ENCODE measurements at places on chromosomes 4 and X.

- DNase-seq: no peak
These were observed 9.7 kb upstream of the USO1 start for GRCh38 chr4:75714704-75715103.

GRCh38 chr4:172858731-172859230 is 309.8 kb upstream of the GALNT7 start:
- no peak for DNase-seq

- no peak for DNase-seq
These were observed 5.7 kb downstream of the ATP1B4 start for GRCh38 chrX:120367402-120368109.

- DNase-seq: no peak
These were observed 300.1 kb upstream of the TRAM1L1 start for GRCh38 chr4:117385526-117385925.

- DNase-seq: no peak
These were observed 6.6 kb downstream of the FGFR3 start for GRCh38 chr4:1799387-1800375.

GRCh38 chr4:189050643-189051042 is 890.0 kb upstream of the FRG1 start:
- DNase-seq: no peak

- no peak for DNase-seq
These were observed 33.0 kb downstream of the SMS start for GRCh38 chrX:21973321-21974010.

DNA sequence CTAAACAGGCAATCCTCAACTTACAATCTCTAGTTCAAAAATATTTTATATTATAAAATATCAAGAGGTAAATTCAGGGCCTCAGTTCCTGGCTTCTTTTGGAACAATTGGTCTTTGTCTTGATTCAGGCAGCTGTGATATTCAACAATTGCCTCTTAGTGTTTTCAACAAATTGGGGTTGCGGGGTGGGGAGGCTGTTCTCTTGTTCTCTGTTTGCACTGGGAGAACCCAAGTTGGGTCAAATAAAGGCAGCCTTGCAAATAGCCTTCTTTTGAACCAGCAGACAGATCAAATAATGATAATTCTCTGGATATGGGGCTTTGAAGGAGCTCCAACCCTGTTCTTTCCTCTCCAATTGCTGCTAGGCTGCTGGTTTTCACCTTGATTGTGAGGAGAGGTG is 142.5 kb downstream of the COL4A5 start:
- no peak for DNase-seq

DNA sequence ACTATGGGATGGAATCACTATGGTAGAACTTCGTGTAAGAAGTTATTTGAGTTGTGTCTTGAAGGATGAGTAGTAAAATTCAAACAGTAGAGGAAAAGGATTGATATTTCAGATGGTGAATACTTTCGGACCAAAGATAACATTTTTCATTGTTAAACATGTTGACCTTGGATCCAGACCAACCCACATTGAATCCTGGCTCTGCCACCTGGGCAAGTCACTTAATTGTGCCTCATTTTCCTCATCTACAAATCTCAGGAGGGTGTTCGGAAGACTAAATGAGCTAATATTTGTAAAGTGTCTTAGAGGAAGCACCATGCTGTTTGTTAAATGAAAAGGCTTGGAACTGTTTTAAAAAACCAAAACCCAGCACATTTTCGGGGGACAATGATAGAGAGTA is 1.4 kb upstream of the AIFM1 start:
- DNase-seq: no peak

DNA sequence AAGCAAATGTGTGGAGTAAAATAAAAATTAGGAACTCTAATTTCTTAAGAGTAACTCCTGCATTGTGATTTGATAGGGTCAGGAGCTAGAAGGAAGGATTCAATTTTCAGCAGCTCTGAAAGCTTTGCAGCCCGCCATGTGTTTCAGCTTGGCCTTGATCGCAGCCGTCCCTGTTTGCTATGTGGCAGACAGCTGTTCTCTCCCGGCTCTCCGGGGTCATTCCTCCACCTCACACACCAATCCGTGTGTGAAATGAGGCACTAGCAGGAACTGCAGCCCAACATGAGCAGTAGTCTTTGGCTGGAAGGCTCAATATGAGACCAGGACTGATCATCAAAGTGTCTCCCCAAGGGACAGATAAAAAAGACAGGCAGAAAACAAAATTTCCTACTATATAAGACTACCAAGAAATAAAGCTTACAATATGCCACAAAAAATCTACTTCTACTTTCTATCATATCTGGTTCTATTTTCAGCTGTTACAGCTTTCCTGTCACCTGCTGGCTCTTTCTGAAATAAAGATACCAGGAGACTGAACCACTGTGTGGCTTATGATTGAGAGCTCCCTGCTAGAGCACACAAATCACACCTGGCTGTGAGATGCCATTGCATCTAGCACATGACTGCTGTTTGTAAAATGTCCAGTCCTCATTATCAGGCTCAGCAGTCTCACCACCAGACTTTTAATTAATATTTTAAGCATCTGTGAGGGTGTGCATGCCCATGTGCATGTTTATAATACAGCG is 44.1 kb upstream of the SEC24B start:
- DNase-seq: no peak

DNA sequence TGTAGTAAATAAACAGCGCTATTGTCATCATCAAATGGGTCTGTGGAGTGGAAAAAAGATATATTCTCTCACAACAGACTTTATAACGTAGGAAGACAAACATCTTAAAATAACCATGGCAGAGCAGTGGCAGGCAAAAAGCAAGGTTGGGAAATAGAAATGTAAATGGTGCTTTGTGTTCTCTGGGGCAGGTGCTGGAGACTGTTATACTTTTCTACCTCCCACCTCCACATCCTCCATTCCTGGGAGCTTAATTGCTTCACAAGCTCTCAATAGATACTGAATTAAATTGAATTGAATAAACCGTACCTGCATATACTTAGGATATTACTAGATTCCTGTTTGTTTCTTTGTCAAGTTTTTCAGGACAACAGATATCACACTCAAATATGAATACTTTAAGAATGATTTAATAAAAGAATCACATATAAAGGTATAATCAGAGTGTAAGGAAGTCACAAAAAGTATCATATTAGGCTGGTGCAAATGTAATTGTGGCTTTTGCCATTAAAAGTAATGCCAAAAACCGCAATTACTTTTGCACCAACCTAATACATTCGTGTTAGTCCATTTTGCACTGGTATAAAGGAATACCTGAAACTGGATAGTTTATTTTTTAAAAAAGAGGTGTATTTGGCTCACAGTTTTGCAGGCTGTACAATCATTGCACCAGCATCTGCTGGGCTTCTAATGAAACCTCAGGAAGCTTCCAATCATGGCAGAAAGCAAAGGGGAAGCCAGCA is 367.3 kb downstream of the GRIA2 start:
- DNase-seq: no peak

DNA sequence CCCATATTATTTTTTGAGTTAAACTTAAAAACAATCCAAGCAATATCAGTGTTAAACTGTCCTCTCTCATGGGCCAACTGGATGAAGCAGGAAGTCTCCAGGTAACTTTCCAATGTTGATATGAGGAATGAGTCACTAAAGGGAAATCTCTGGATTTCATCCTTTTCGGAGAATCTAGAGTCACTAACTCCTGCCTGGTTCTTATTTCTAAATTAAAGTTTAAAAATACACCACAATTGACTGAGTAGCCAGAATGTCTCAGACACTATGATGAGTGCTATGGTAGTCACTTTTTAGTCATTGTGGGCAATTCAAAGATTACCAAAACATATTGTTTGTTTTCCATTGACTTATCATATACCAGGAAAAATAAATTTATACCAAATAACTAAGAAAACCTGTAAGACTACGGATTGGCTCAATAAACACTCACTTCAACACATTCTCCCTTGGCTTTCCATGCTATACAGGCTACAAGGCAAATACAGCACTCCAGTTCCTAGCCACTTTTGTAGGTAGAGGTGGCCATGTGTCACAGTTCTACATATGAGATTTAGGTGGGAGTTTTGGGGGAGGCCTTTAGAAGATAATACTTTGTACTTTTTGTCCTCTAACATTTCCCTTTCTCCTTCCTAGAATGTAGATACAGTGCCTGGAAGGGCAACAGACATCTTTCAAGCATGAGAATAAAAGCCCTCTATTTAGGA is 8.6 kb downstream of the SLC9B2 start:
- no peak for DNase-seq

DNA sequence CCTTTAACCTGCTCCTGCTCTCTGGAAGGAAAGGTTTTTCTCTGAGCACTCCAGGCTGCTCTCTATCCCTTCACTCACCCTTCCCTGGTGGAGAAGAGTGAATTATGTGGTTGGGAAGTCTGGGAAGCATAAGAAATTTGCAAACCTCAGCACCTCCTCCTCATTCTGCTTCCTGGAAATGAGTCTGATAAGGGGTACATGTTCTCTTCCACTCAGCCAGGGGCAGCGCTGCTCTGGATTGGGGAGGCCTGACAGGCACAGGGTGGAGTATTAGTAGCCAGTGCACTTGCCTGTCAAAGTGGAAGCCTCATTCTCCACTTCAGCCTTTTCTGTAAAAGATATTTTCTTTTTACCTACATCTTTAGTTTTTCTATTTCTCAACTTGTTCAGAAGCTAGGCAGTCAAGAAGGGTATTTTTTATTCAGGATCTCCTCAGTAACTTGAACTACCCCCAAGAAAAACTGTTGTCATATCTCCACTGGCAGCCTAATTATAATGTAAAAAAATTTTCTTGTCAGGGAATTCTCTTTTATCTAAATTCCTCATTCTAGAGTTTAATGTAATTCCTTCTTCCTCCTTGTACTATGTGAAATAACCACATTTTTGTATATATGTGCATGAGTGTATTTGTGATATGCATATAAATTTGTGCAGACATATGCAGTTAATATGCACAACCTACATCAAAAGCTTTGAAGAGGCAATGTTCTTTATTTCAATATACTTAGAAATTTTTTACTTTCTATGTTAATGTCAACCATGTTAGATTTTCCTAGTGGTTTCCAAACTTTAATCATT is 15.3 kb downstream of the ADAMTS3 start:
- no peak for DNase-seq

Data from activated T-cell treated with anti-CD3 and anti-CD28 coated beads, Interleukin-2, amount 50 U/mL, for 1 hour (primary cell).